ENCODE measurements at places on chromosomes 13 and 19.
A peak's percentile ranks its signal among the peaks of the same experiment; 100 is the strongest.

GRCh38 chr19:11174336-11174735 is 18.8 kb upstream of the SPC24 start:
- DNase-seq = no peak

- no peak for DNase-seq
These were observed 63.2 kb downstream of the RAB20 start for GRCh38 chr13:110498327-110498726.

DNA sequence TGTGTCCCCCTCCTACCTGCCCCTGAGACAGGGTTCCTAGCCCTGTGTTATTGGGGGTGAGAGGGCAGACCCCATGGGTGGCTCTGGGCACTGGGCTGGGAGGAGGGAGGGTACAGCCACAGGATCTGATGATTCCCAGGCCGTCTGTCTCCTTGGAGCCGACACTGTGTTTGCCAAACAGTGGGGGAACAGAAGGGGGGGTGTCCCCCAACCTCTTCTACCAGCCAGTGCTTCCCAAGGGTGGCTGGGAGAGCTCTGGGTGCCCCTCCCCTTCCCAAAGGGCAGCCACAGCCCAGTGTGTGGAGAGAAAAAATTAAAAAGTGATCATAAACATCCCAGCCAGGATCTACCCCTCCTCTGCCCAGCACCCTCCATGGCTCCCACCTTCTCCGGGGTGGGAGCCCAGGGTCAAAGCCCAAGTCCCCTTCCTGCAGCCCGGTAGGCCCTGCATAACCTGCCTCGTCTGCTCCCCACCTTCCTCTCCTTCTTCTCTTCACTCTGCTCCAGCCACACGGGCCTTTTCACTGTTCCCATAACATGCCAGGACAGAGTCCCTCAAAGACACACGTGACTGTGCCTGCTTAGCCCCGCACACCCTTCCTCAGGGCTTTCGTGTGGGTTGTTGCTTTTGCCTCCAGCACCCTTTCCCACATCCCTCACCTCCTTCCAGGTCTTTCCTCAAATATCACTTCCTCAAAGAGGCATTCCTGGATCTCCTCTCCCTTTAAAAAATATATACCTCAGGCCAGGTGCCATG is 1.4 kb upstream of the PLIN4 start:
- DNase-seq = no peak

GRCh38 chr19:8097198-8097597 is 44.6 kb downstream of the CCL25 start:
- DNase-seq = no peak

DNA sequence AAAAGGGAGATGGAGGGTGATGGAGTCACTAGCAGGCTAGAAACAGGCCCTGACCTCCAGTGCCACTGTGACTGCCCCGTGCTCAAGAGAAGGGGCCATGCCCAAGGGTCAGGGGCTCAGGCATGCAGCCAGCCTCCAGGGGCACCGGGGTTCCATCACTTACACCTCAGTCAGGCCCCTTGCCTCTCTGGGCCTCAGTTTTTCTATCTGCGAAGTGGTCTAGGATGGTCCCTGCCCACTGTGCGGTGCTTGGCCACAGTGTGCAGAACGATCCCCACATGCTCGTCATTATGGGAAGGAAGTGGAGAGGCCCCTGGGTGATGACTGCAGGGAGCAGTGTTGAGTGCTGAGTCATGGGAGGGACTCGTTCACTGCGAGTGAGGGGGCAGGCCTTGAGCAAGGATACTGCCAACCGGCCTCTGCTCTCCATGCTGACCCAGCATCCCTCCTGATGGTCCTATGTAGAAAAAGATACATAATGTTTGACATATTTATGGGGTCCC is 23.1 kb downstream of the TMED1 start:
- DNase-seq = no peak

GRCh38 chr13:97226013-97226412 is 3.9 kb downstream of the MBNL2 start:
- no peak for DNase-seq

DNA sequence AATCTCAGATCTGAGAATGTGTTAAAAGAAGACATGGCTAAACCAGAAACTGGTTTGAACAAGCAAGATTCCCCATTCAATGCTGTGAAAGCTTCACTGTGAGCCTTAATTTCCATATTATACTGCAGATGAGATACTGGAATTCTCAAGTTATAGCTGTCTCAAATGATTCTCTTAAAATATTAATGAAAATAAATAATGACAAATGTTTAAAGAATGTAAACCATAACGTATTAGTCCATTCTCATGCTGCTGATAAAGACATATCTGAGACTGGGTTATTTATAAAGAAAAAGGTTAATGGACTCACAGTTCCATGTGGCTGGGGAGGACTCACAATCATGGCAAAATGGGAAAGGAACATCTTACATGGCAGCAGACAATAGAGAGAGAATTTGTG is 667.8 kb downstream of the SLITRK1 start:
- no peak for DNase-seq

DNA sequence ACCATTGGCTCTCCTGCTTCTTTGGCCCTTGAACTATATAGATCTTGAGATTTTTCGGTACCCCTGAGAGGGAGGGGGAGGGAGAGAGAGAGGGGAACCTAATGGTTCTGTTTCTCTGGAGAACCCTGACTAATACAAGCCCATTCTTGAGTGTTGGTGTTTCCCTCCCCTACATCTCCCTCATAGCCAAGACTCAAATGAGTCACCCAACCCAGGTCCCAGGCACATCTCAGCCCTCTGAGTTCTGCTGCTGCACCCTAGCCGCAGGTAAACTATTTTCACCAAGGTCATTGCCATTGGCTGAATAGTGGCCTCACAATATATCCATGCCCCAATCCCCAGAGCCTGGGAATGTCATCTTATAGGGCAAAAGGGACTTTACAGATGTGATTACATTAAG is 225.8 kb upstream of the MAB21L1 start:
- DNase-seq = no peak

GRCh38 chr13:46899801-46900200 is 2.9 kb upstream of the HTR2A start:
- no peak for DNase-seq

- no peak for DNase-seq
These were observed 34.4 kb downstream of the ZNF568 start for GRCh38 chr19:36950335-36951119.

DNA sequence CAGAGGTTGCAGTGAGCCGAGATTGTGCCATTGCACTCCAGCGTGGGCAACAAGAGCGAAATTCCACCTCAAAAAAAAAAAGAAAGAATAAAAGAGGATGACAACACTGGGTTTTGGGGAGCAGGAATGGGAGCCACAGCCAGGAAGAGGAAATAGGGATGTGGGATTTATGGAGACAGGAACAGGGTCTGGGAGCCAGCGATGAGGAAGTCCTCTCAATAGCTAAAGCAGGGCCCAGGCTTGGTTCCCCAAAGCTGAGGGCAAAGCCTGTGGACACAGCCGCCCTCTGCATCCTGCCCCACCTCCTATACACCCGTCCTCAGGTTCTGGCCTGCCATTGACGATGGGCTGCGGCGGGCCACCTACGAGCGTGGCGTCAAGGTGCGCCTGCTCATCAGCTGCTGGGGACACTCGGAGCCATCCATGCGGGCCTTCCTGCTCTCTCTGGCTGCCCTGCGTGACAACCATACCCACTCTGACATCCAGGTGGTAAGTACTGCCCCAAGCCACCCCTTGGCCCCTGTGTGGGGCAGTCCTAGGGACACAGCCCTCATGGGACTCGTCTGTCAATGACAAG is 13.6 kb downstream of the HIPK4 start:
- DNase-seq = no peak

DNA sequence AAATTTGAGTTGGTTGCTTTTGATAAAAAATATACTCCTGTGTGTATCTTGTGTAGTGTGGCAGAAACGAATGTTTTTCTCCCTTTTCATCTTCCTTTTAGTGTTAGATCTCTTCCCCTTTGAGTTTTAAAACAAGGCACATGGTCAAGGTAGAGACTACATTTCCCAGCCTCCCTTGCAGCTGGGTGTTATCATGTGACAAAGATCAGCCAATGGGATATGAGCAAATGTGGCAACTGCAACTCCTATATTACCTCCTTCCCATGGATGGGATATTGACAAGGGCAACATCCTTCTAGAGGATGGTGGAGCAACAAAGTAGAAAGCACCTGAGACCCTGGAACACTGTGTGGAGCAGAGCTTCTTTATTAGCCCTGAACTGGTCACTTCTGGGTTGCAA is 42.4 kb downstream of the ADGRE3 start:
- no peak for DNase-seq

- no peak for DNase-seq
These were observed 22.2 kb upstream of the KPNA3 start for GRCh38 chr13:49814551-49815270.

GRCh38 chr19:47836038-47836437 is 14.3 kb downstream of the CRX start:
- no peak for DNase-seq

DNA sequence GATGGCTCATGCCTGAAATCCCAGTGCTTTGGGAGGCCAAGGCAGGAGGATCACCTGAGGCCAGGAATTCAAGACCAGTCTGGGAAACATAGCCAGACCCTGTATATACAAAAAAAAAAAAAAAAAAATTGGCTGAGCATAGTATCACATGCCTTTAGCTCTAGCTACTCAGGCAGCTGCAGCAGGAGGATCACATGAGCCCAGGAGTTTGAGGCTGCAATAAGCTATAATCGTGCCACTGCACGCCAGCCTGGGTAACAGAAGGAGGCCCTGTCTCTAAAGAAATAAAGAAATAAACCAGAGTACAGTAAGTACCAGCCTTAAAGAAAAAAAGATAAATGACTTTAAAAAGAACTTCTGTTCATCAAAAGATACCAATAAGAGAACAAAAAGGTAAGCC is 52.9 kb downstream of the FAM124A start:
- no peak for DNase-seq

GRCh38 chr19:37695144-37695899 is 24.2 kb downstream of the ZNF607 start:
- DNase-seq = no peak

- DNase-seq = peak; percentile 25
These were observed 69.7 kb upstream of the C13orf46 start for GRCh38 chr13:114043421-114044053.

DNA sequence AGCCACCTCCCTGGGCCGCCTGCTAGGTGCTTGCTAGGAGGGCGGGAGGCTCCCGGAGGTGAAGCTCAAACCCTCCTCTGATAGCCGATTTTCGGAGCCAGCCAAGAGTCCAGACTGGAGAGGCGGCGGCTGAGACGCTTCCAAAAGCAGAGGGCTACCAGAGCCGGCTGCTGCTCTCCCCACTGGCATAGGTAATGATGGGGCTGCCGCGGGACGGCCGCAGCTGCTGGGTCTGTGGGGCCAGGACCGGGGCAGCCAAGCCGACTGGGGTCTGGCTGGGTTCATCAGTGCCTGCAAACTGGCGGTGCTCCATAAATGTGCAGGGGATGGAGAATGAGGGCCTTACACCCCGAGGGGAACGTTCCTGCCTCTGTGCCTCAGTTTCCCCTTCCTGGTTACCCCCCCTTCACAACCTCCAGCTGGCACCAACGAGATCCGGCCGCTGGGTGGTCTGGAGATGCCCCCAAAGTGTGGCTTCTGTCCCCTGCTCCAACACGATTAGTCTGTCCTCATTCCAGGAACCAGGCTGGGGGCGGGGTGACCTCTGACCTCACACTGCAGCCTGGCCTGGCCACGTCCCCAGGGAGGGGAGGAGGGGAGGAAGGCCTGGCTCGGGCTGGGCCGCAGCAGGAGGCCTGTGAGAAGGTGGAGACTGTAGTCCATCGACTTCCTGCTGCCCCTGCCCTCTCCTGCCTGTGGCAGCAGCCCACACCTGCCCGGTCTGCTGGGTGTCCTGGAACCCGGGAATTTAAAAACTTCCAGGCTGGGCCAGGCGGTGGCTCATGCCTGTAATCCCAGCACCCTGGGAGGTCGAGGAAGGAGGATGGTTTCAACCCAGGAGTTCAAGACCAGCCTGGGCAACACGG is 3.8 kb upstream of the WDR18 start:
- DNase-seq = no peak

GRCh38 chr13:46339035-46339666 is 47.9 kb downstream of the RUBCNL start:
- no peak for DNase-seq

DNA sequence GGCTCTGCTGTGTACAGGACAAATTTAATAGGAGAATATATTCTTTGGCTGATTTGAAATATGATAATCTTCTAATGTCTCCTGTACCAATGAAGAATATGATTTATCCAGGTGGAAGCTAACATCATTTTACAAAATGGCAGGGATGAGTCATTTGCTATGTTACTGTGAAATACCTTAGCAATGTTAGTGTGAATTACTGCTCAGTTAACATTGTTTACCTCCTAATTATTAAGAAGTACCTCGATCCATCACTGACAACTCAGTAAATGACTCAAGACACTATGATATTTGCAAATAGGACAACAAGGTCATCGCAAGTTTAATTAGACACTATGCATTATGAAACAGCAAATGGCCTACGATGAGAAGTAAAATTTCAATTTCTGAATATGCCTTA is 309.1 kb upstream of the EDNRB start:
- no peak for DNase-seq

DNA sequence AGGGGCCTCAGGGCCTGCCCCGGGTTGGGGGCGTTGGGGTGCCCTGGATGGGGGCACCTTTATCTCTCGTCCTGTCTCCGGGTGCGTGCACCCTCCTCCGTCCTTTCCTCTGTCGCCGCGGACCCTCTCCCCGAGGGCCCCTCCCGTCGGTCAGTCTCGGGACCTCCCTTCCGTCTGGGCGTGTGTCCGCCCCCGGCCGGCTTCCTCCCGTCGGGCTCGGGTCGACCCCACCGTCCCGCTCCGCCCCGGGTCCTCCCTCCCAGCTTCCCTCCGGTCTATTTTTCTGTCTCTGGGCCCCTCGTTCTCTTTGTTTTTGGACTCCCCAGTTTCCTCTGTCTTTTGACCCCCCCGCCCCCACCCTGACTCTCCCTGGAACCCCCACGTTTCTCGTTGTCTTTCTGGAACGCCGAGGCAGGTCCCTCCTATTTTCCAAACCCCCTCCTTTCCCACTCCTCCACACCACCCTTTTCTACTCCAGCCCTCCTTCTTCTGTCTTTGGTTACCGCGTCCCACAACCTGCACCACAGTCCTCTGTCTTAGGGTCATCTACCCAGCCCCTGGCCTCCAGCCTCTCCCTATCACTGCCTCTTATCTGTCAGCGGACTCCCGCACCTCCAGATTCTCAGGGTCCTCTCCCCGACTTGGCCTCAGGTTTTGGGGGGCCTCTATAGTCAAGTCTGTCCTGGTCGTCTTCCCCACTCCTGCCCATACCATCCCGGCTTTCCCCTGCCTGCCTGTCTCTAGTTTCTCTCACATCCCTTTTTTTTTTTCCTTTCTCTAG is 757 bp downstream of the EGLN2 start:
- no peak for DNase-seq

- no peak for DNase-seq
These were observed 543 bp upstream of the FAM124A start for GRCh38 chr13:51221674-51222036.
